Naive thymus-derived CD8-positive, alpha-beta T cell (primary cell): ENCODE measurements at places on chromosomes 7 and 10. TPM values are rescaled to one million over a fixed set of nuclear protein-coding genes. Genes with fewer than 3 reads are reported as not detected.

- no peaks in the 10 kb centered on the region for H3K4me1 ChIP-seq
- peaks cover 10% of the 10 kb centered on the region for H3K27me3 ChIP-seq
- DNase-seq, result no peak
- no peak overlapping the region for H3K4me3 ChIP-seq
Observed at GRCh38 chr10:11057994-11058393, 40.3 kb downstream of the CELF2 start.

DNA sequence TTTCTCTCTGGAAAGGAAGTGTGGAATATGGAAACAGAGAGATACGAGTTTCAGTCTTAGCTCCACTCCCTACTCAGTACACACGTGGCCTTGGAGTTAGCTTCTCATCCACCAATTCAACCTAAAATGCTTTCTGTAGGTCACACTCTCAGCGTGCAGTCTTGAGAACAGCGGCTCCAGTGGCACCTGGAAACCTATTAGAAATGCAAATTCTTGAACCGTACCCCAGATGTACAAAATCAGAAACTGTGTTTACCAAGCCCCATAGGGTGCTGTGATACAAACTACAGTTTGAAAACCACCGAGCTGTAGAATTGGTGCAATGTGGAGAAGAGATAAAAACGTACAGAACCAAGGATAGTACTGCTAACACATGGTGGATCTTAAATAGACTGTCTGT lies 91.1 kb upstream of the SP4 start:
- H3K4me1 ChIP-seq, result peaks cover 14% of the 10 kb centered on the region
- no peaks in the 10 kb centered on the region for H3K36me3 ChIP-seq
- no peak overlapping the region for H3K27ac ChIP-seq
- H3K27me3 ChIP-seq, result no peaks in the 10 kb centered on the region
- DNase-seq, result no peak

The ABCC2 gene
- polyA plus RNA-seq, result 0.60 TPM

The MET gene
- polyA plus RNA-seq, result not detected

DNA sequence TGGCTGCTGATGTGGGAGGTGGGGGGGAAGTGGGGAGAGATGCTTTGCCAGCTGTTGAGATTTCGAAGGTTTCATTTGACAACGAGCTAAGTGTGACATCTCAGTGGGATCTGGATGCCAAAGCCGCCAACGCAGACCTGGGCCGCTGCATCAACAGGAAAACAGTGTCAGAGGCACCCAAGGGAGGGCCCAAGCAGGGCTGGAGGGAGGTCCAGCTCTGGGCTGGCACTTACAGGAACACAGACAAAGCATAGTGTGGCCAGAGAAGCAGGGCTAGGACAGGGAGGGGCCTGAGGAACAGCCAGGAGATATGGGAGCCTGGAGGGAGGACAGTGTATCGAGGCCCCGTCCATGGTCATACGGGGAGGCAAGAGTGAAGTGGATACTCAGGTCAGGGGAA lies 73.1 kb downstream of the GTF2IRD1 start:
- H3K36me3 ChIP-seq, result peaks cover 1% of the 10 kb centered on the region
- H3K4me1 ChIP-seq, result no peaks in the 10 kb centered on the region
- no peaks in the 10 kb centered on the region for H3K27me3 ChIP-seq
- H3K4me3 ChIP-seq, result no peak overlapping the region
- no peak for DNase-seq

DNA sequence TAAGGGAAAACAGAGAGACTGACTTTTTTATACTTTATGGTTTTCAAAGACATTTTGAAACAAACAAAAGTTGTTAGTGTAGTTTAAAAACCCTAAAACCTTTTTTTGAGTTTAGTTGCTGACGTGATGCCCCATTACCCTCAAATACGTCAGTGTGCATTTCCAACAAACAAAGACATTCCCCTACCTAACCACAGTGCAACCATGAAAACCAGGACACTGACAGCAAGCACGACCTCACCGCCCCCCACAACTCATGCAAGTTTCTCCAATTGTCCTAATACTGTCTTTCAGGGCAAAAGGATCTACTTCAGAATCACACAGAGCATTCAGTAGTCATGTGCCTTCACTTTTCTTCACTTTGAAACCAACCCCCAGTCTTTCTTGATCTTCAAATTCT lies 75.0 kb downstream of the WNT2 start:
- H3K4me1 ChIP-seq, result no peaks in the 10 kb centered on the region
- H3K4me3 ChIP-seq, result no peak overlapping the region
- no peak overlapping the region for H3K27ac ChIP-seq
- H3K36me3 ChIP-seq, result no peaks in the 10 kb centered on the region
- no peak for DNase-seq

DNA sequence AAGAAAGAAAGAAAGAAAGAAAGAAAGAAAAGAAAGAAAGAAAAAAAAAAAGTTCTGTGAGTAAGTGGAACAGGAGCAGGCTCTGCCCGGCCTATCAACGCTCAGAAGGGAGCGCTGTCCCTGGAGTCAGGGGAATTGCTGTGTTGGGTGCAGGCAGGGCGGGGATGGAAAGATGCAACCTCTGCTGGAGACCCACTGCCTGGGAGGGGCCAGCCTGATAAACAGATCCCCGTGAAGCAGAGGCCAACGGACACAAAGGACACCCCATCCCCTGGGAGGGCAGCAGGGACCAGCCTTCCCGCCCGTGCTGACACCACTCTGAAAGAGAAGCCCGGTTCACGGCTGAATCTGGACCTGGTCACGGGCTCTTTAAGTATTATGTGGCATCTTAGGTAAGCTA lies 54.5 kb downstream of the TCERG1L start:
- DNase-seq, result no peak
- H3K27ac ChIP-seq, result no peak overlapping the region
- H3K4me1 ChIP-seq, result no peaks in the 10 kb centered on the region
- H3K4me3 ChIP-seq, result no peak overlapping the region

The TSPAN12 gene
- polyA plus RNA-seq, result not detected

The ERCC6 gene
- polyA plus RNA-seq, result 7.9 TPM

DNA sequence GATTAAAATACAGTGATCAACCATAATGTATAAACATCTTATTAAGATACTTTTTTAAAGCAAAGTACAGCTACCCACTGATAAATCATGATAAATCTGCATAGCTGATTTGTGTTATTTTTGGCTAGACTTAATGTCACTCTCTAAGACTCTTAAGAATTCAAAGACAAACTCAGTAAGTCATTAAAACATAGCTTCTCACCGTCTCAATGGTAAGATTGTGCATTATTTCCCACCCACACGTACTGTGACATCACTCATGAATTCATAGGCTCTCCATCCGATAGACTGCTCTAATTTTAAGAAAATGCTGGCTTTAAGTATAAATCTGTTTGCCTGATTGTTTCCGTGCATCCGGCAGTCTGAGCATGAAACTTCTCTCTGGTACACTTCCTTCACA lies 266.1 kb downstream of the GLI3 start:
- H3K4me3 ChIP-seq, result no peak overlapping the region
- no peaks in the 10 kb centered on the region for H3K4me1 ChIP-seq
- DNase-seq, result no peak
- H3K27me3 ChIP-seq, result no peaks in the 10 kb centered on the region
- no peak overlapping the region for H3K27ac ChIP-seq
- no peaks in the 10 kb centered on the region for H3K36me3 ChIP-seq

- H3K4me3 ChIP-seq, result no peak overlapping the region
- H3K27me3 ChIP-seq, result no peaks in the 10 kb centered on the region
- H3K27ac ChIP-seq, result no peak overlapping the region
- DNase-seq, result no peak
Observed at GRCh38 chr10:108783897-108784296, 1139.4 kb downstream of the XPNPEP1 start.

GRCh38 chr10:124409696-124410095 lies 9.0 kb downstream of the OAT start:
- no peak overlapping the region for H3K4me3 ChIP-seq
- no peak for DNase-seq
- no peaks in the 10 kb centered on the region for H3K27me3 ChIP-seq
- no peak overlapping the region for H3K27ac ChIP-seq

GRCh38 chr10:62098278-62099121 lies 170.1 kb downstream of the RTKN2 start:
- H3K27ac ChIP-seq, result peak overlapping the region; percentile 55
- DNase-seq, result no peak
- H3K4me1 ChIP-seq, result peaks cover 3% of the 10 kb centered on the region
- peaks cover 14% of the 10 kb centered on the region for H3K36me3 ChIP-seq
- H3K27me3 ChIP-seq, result no peaks in the 10 kb centered on the region

GRCh38 chr7:135206941-135207391 lies 4.4 kb downstream of the WDR91 start:
- H3K4me1 ChIP-seq, result peaks cover 64% of the 10 kb centered on the region
- no peak for DNase-seq
- H3K36me3 ChIP-seq, result peaks cover 50% of the 10 kb centered on the region
- no peak overlapping the region for H3K4me3 ChIP-seq
- no peak overlapping the region for H3K27ac ChIP-seq
- no peaks in the 10 kb centered on the region for H3K27me3 ChIP-seq

DNA sequence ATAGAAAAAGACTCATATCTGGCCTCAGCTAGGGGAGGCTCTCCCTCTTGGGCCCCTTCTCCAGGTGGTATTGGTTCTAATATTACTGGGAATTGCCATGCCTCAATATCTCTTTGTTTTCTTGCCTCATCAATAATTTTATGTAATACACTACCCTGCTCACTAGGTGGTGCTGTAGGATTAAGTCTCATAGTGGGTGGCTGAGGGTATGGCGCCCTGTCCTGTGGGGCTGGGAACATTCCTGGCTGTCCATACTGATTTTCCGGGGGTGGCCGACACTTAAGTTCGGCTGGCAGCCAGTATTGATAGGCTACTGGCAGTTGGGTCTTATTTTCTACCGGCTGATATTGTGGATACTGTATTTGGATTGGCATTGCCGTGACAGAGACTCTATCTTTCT lies 9.0 kb upstream of the TAS2R3 start:
- H3K27me3 ChIP-seq, result no peaks in the 10 kb centered on the region
- H3K4me1 ChIP-seq, result peaks cover 2% of the 10 kb centered on the region
- H3K36me3 ChIP-seq, result peaks cover 73% of the 10 kb centered on the region

DNA sequence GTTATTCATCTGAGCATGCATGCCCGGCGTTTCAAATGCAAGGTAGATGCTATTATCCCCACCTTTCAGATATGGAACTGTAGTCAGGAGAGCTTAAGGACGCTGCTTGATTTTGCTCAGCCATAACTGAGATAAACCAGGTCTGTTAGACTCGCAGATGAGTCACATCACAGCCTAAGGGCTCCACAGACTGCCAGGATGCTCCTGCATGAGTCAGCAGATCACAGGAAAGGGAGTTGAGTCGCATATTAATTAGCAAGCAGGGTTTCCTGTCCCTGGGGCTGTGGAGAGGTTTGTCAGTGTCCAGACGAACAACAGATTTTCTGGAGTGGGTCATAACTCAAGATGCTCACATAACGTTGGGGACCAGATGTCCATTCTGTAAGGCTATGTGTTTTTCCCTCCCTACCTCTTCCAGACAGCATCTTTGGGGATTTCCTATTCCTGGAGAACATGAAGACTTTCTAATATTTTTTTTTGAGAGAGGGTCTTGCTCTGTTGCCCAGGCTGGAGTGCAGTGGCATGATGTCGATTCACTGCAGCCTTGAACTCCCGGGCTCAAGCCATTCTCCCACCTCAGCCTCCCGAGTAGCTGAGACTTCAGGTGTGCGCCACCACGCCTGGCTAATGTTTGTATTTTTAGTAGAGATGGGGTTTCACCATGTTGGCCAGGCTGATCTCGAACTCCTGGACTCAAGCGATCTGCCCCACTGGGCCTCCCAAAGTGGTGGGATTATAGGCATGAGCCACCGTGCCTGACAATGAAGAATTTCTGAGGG lies 36.7 kb downstream of the PFKFB3 start:
- peak overlapping the region; percentile 47 for H3K27ac ChIP-seq
- no peak overlapping the region for H3K4me3 ChIP-seq
- no peaks in the 10 kb centered on the region for H3K4me1 ChIP-seq
- peaks cover 20% of the 10 kb centered on the region for H3K36me3 ChIP-seq
- no peaks in the 10 kb centered on the region for H3K27me3 ChIP-seq

The MYOZ1 gene
- not detected for polyA plus RNA-seq

GRCh38 chr7:153858355-153858754 lies 193.8 kb upstream of the DPP6 start:
- no peaks in the 10 kb centered on the region for H3K36me3 ChIP-seq
- H3K4me3 ChIP-seq, result no peak overlapping the region
- no peak overlapping the region for H3K27ac ChIP-seq

- no peaks in the 10 kb centered on the region for H3K27me3 ChIP-seq
- no peaks in the 10 kb centered on the region for H3K36me3 ChIP-seq
- peaks cover 50% of the 10 kb centered on the region for H3K4me1 ChIP-seq
- no peak overlapping the region for H3K27ac ChIP-seq
Observed at GRCh38 chr10:124601431-124602120, 140.0 kb downstream of the LHPP start.

DNA sequence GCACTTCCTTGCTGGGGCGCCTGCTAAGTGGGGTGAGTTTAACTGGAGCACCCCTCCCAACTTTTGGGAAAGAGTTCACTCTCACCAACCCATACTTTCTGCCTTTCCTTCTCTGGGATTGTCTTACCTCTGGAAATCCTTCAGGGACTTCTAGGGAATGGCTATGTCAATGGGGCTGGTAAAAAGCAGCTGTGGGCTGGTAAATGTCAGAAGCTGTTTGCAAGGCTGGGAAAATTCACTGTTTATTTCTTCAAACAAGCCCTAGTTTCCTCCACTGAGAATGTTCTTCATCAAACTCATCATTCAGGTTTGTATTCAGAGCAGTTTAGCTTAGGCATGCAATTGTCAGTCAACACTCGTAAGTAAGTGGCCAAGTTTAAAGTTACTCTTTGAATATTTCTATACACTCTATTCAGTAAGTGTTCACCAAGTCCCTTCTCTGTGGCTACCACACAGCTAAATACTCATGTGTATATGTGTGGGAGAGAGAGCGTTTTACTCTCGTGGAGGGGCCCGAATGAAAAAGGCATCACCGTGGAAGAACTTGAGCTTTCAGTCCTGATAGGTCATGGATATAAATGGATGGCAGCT lies 654.8 kb downstream of the LRMDA start:
- H3K36me3 ChIP-seq, result no peaks in the 10 kb centered on the region
- H3K4me1 ChIP-seq, result no peaks in the 10 kb centered on the region
- peaks cover 31% of the 10 kb centered on the region for H3K27me3 ChIP-seq
- no peak overlapping the region for H3K4me3 ChIP-seq

The WNT8B gene
- polyA plus RNA-seq, result 0.14 TPM

DNA sequence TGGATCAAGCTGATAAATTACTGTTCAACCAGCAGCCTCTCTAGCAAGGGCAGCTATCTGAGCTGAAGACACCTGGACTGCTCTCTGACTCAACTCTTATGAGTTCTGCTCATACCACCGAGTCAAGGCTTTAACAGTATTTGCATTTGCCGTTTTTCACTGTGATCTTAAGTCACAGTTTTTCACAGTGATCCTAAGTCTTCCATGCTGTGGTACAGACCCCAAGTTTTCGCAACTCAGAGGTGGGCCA lies 31.3 kb downstream of the PIP4K2A start:
- peaks cover 47% of the 10 kb centered on the region for H3K4me1 ChIP-seq
- peaks cover 2% of the 10 kb centered on the region for H3K36me3 ChIP-seq
- no peaks in the 10 kb centered on the region for H3K27me3 ChIP-seq
- peak overlapping the region; percentile 78 for H3K4me3 ChIP-seq
- peak overlapping the region; percentile 97 for H3K27ac ChIP-seq
